ENCODE measurements at places on chromosomes 11 and 22. TPM values are rescaled to one million over a fixed set of nuclear protein-coding genes. Genes with fewer than 3 reads are reported as not detected.

Gene PICALM
- total RNA-seq, result 286 TPM

- H3K27ac ChIP-seq, result no peak overlapping the region
- no peak overlapping the region for H3K4me3 ChIP-seq
- DNase-seq, result no peak
- no peaks in the 10 kb centered on the region for H3K27me3 ChIP-seq
Observed at GRCh38 chr22:22674467-22674866, 30.1 kb downstream of the GGTLC2 start.

GRCh38 chr11:122077459-122077858 is 38.6 kb downstream of the BLID start:
- no peak overlapping the region for H3K4me3 ChIP-seq
- H3K27me3 ChIP-seq, result no peaks in the 10 kb centered on the region
- no peaks in the 10 kb centered on the region for H3K4me1 ChIP-seq
- DNase-seq, result no peak
- H3K27ac ChIP-seq, result no peak overlapping the region

DNA sequence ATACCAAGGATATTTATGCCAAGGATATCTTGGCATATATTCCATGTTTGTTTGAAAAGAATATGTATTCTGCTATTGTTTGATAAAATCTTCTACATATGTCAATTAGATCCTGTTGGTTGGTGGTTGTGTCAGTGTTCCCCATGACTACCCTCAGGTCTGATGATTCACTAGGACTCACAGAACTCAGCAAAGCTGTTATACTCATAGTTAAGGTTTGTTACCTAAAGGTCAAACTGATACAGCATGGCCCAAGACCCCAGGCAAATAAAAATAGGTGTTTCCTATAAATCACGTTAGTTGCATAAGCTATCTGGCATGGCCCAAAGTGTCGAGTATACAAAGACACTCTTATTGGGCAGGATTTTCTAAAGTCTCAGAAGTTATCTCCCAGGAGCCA is 30.2 kb upstream of the B3GNT6 start:
- no peak for DNase-seq
- no peaks in the 10 kb centered on the region for H3K27me3 ChIP-seq
- no peaks in the 10 kb centered on the region for H3K4me1 ChIP-seq
- no peaks in the 10 kb centered on the region for H3K36me3 ChIP-seq

DNA sequence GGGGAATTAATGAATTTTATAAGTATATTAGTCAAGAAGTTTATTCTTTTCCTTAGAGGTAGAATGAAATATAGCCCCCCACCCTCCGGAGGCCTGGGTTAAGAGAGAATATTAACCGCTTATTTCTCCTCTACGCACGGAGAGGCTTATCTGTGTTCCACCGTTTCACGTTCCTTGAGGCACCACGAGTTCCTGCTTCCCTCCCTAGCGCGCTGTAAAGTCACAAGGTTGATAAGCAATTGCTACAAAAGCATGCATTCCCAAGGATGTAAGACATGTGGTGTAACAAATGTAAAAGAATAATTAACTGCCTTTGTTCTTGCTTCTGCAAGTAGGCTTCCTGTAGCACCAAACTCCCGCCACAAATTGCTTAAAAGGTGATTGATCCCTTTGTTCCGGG is 1.5 kb upstream of the ANKRD42 start:
- H3K4me1 ChIP-seq, result peaks cover 31% of the 10 kb centered on the region
- H3K36me3 ChIP-seq, result peaks cover 39% of the 10 kb centered on the region
- H3K27ac ChIP-seq, result no peak overlapping the region
- DNase-seq, result no peak
- H3K4me3 ChIP-seq, result no peak overlapping the region
- H3K27me3 ChIP-seq, result no peaks in the 10 kb centered on the region

- H3K4me3 ChIP-seq, result peak within 1 kb of the TSS; percentile 61
- H3K4me1 ChIP-seq, result no peaks in the 10 kb centered on the region
- H3K27ac ChIP-seq, result peak within 1 kb of the TSS; percentile 74
- no peaks in the 10 kb centered on the region for H3K36me3 ChIP-seq
Observed at GRCh38 chr11:46277622-46278386, at the start of gene CREB3L1. CREB3L1 (plus strand) TSS chr11:46277662; CDS start chr11:46278112, 450 bp downstream.

DNA sequence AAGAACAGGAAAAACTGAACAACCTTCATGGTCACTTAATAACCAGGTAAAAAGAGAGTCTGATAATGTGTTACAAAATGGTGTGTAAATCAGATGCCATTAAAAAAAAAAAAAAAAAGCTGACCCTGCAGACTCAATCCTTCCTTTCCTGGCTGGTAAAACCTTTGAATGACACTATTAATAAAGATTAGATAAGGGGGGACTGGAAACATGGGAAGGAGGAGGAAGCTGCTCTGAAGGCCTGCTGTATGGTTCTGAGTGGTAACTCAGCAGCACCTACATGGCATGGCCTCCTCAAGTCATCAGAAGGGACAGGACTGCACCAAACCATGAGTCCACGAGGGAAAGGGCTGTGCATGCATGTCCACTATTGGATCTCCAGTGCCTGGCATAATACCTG is 18.0 kb upstream of the SWAP70 start:
- DNase-seq, result no peak
- no peaks in the 10 kb centered on the region for H3K36me3 ChIP-seq
- H3K4me1 ChIP-seq, result no peaks in the 10 kb centered on the region
- no peaks in the 10 kb centered on the region for H3K27me3 ChIP-seq
- H3K4me3 ChIP-seq, result no peak overlapping the region

- H3K4me3 ChIP-seq, result no peak overlapping the region
- H3K36me3 ChIP-seq, result no peaks in the 10 kb centered on the region
- DNase-seq, result no peak
Observed at GRCh38 chr11:68735125-68735524, 16.2 kb downstream of the TESMIN start.

DNA sequence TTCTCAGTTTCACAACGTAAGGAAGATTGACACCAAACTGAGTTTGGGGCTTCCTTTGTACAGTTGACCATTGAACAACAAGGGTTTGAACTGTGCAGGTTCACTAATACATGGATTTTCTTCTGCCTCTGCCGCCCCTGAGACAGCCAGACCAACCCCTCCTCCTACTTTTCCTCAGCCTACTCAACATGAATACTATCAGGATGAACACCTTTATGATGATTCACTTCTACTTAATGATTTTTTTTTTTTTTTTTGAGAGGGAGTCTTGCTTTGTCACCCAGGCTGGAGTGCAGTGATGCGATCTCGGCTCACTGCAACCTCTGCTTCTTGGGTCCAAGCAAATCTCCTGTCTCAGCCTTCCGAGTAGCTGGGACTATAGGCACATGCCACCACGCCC is 14.6 kb downstream of the RBM4 start:
- peaks cover 24% of the 10 kb centered on the region for H3K36me3 ChIP-seq
- no peak for DNase-seq
- no peaks in the 10 kb centered on the region for H3K4me1 ChIP-seq
- H3K27me3 ChIP-seq, result no peaks in the 10 kb centered on the region
- no peak overlapping the region for H3K4me3 ChIP-seq

DNA sequence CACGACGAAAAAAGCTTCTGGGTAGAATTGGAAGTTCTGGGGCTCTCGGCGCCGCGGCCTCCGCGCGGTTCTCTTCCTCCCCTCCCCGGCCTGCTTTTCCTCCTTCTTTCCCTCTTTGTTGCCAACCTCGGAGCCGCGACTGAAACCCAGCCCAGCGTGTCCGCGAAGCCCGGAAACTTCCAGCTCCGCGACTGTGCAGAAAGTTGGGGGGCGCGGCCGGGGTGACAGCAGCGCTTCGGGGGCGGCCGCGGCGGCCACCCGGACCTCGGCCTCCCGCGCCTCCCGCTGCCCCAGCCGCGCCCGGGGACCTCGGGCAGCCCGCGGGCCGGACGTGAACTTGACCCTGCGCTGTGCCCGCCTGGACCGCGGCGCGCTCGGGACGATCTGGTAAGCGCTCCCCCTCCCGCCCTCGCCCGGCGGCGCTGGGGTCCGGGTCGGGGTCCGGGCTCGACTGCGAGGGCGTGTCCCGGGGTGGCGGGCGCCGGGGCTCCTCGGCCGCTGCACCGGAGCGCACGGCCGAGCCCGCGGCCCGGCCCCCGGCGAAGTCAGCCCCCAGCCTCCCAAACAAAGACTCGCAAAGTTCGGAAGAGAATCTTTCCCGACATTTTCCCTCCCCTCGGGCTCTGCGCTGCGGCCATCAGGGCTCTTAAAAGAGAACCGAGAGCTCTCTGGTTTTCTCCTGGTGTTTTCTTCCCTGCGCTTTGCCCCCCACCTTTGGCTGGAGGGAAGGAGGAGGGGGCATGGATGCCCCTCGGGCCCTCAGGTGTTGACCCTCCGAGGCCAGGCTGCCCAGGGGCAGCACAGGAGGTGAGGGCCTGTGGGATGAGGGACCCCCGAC is 67.9 kb upstream of the WNT7B start:
- no peaks in the 10 kb centered on the region for H3K4me1 ChIP-seq
- peak overlapping the region; percentile 93 for H3K27ac ChIP-seq
- DNase-seq, result no peak
- peak overlapping the region; percentile 63 for H3K4me3 ChIP-seq

All from right atrium auricular region (tissue), 2 donors.